ENCODE measurements at places on chromosomes 6 and 20. TPM values are rescaled to one million over a fixed set of nuclear protein-coding genes. Genes with fewer than 3 reads are reported as not detected.

The MUC21 gene
- not detected for total RNA-seq

The TFAP2D gene
- total RNA-seq, result not detected

The ASIP gene
- not detected for total RNA-seq

The MEI4 gene
- under 0.01 TPM for total RNA-seq

The MUC22 gene
- total RNA-seq, result not detected

The DZANK1 gene
- 0.49 TPM for total RNA-seq

The APOBEC2 gene
- not detected for total RNA-seq

The SIRPB2 gene
- total RNA-seq, result 2.8 TPM

The PROKR2 gene
- not detected for total RNA-seq

The HSPA1L gene
- 1.8 TPM for total RNA-seq

The LY6G6C gene
- not detected for total RNA-seq

The EMILIN3 gene
- total RNA-seq, result 0.06 TPM

The THBS2 gene
- total RNA-seq, result 5.7 TPM

The SGK2 gene
- total RNA-seq, result under 0.01 TPM

The HDGFL1 gene
- not detected for total RNA-seq

The PNPLA1 gene
- total RNA-seq, result not detected

The DPPA5 gene
- not detected for total RNA-seq

The RRAGD gene
- total RNA-seq, result 0.49 TPM

The COL11A2 gene
- 0.16 TPM for total RNA-seq

The RAET1L gene
- total RNA-seq, result not detected

The HLA-G gene
- total RNA-seq, result not detected

The HDAC2 gene
- total RNA-seq, result 41.8 TPM

The CDS2 gene
- 78.1 TPM for total RNA-seq

The TFAP2B gene
- not detected for total RNA-seq

The LGSN gene
- total RNA-seq, result not detected

The PLG gene
- under 0.01 TPM for total RNA-seq

The TRAPPC3L gene
- total RNA-seq, result under 0.01 TPM

The ANKRD60 gene
- total RNA-seq, result not detected

The EYS gene
- not detected for total RNA-seq

The SAMD10 gene
- 1.6 TPM for total RNA-seq

The SPTLC3 gene
- total RNA-seq, result 1.0 TPM
